Liver (tissue), 10 donors: ENCODE measurements at places on chromosomes 1 and 21.

- DNase-seq = no peak
These were observed 6.5 kb downstream of the RNF11 start for GRCh38 chr1:51242546-51242945.

- DNase-seq = no peak
These were observed 82.8 kb downstream of the GLIS1 start for GRCh38 chr1:53655931-53656746.

GRCh38 chr1:51032936-51033335 is 62.9 kb downstream of the CDKN2C start:
- no peak for DNase-seq

GRCh38 chr1:178938101-178938958 is 67.5 kb upstream of the ANGPTL1 start:
- no peak for DNase-seq

DNA sequence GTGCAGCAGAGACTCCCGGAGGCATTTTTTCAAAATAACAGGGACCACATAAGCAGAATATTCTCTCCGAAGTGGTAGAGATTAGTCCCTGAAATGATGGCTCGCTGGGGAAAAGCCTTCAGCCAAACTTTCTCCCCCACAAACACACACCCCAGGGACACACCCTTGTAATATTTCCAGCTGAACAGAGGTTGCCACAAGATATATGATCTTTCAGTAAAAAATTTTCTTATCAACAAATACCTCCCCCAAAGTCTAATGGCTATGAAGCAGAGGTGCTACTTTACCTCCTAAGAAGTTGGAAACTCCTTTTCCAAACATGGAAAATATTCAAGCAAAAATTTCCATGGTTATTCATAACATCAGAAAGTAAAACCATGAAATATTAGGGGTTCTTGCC is 190.2 kb upstream of the PALMD start:
- no peak for DNase-seq
